Stimulated activated CD8-positive, alpha-beta memory T cell treated with anti-CD3 and anti-CD28 coated beads, Interleukin-2, amount 100 ng/mL, for 48 hours (primary cell): ENCODE measurements at places on chromosomes 12 and 14.
A peak's percentile ranks its signal among the peaks of the same experiment; 100 is the strongest.

- no peak for DNase-seq
Observed at GRCh38 chr12:123120452-123121166, 30.3 kb downstream of the PITPNM2 start.

DNA sequence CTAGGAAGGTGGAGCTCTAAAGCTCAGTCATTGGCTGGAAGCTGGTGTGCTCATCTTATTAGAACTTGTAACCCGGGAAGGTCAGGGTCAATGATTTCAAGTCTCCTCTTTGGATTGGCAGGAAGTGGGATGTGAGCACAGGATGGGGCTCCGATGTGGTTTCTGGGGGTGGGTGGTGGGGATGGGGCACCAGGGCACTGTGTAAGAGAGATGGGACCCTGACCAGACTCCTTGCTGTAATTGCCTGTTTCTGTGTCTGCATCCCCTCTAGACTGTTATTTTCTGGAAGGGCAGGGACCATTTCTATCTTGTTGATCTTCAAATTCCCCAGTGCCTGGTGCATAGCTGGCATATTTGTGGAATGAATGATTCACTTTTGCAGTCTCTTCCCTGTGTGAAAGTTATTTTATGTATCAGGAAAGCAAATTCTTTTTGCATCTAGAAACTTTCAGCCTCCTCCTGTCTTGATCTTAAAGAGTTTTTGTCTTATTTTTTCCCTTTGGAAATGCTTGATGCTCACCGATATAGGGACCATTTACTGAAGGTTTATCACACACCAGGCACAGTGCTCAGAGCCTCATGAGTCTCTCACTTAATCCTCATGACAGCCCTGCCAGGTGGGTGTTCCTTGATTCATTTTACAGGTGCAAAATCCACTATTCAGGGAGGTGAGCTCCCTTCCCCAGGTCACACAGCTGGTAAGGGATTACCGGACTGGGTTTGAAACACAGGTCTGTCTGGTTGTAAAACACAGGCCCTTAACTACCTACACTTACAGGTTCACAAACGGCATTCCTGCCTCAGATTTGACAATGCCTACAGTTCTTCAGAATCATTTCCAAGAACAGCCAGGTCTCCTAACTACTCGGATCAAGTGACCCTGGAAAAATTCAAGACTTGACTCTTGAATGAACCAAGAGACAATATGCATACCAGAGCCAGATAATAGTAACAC is 86.9 kb upstream of the IGF1 start:
- no peak for DNase-seq

- no peak for DNase-seq
Observed at GRCh38 chr14:22381408-22381760, 207.6 kb downstream of the DAD1 start.

DNA sequence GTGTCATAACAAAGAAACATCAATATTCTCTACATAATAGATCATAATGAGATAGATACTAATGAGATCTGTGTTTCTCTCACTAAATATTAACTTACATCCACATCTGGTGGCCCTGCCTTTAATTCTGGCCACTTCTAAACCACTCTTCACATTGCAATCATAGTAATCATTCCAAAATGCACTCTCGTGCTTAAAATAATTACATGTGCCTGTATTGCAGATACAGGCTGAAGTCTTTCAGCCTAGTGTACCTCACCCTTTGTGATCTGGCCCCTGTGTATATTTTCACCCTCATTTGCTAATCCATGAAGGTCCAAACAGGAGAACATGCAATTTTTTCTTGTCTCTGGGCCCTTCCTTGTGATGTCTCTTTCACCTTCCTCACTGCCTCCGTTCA is 108.0 kb downstream of the LIN7A start:
- no peak for DNase-seq

GRCh38 chr14:34496679-34497513 is 34.9 kb upstream of the SPTSSA start:
- DNase-seq, result no peak

GRCh38 chr12:51403681-51404136 is 12.5 kb upstream of the GALNT6 start:
- DNase-seq, result no peak

GRCh38 chr14:34718750-34719304 is 4.4 kb upstream of the CFL2 start:
- DNase-seq, result no peak

- no peak for DNase-seq
Observed at GRCh38 chr14:86464341-86464740, 934.4 kb downstream of the FLRT2 start.

- DNase-seq, result no peak
Observed at GRCh38 chr12:72602581-72602980, 330.4 kb downstream of the TRHDE start.

GRCh38 chr12:48819986-48820725 is 1.9 kb downstream of the CACNB3 start:
- no peak for DNase-seq

GRCh38 chr14:100896369-100897060 is 7.0 kb downstream of the RTL1 start:
- no peak for DNase-seq

DNA sequence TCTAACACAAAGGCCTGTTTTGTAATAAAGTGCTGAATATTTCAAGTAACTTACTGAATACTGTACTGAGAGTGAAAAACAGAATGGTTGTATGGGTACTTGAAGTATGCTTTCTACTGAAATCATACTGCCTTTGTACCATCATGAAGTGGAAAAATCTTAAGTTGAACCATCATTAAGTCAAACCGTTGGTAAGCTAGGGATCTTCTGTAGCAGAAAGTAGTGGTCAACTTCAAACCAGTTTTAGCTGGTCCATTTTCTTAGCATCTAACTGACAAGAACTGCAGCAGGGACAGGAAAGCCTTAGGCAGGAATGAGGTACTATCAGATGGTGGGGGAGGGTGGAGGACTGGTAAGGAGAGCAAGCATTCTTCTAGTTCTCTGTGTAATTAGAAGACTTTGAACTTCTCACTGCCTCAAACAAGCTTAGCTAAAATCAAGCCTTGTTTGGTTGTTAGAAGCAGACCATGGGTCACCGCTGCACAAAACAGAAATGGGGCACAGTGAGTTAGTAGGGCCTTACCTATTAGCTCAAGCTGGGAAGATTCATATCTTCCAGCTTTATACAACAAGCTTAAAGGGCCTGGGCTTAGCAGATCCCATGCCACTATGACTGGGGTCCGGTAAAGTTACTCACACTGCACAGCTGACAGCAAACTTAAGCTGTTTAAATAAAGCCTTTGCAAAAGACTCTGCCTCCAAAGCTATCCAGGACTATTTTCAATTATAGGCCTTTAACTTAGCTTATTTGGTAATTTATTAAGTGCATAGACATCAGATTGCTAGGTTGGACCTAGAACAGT is 73.8 kb downstream of the ACADS start:
- DNase-seq, result no peak

DNA sequence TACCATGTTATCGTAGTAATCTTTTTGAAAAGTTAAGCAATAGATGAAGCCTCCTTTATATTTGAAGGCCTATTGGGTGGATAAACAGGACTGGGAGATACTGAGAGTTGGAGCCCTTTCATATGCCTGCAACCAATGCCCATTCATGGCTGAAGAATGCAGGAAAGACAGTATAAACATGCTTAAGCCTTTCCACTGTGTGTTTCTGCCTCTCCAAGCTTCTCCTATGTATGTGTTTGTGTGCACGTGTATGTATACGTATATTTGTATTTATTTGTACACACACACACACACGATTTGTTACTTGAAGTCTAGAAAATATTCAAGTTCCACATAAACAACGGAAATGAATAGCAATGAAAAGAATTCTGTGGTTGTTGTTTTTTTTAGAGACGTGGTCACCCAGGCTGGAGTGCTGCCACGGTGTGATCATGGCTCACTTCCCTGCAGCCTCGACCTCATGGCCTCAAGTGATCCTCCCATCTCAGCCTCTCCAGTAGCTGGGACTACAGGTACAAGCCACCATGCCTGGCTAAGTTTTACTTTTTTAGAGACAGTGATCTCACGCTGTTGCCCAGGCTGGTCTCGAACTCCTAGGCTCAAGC is 1453.5 kb downstream of the AACS start:
- DNase-seq, result no peak

- no peak for DNase-seq
Observed at GRCh38 chr12:63893170-63893569, 48.7 kb downstream of the SRGAP1 start.

DNA sequence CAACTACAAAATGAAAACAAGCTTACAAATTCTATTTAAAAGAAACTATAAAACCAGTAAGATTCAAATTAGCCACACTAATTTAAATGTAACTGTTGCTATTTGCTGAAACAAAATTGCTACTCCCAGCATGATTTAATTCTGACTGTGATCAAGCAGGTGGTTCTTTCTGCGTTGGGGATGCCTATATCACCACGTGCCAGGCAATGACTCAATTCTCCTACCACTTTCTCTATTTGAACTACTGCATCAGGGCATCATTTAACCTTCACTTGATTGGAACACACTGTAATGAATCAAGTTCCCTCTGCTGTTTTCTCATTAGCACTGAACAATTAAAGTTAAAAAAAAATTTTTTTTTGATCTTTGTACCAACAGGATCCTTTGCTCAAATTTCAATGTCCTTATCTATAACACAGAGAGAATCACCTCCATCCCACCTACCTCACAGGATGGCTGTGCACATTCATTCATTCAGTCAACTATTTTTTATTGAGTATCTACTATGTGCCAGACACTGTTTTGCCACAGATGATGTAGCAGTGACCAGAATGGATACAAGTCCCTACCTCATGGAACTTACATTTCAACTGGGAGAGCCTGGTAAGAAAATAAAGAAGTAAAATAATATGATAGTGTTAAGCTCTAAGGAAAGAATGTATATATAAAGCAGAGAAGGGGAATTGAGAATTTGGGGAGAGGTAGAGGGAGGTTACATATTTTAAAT is 8.0 kb upstream of the ACTN1 start:
- DNase-seq, result no peak

DNA sequence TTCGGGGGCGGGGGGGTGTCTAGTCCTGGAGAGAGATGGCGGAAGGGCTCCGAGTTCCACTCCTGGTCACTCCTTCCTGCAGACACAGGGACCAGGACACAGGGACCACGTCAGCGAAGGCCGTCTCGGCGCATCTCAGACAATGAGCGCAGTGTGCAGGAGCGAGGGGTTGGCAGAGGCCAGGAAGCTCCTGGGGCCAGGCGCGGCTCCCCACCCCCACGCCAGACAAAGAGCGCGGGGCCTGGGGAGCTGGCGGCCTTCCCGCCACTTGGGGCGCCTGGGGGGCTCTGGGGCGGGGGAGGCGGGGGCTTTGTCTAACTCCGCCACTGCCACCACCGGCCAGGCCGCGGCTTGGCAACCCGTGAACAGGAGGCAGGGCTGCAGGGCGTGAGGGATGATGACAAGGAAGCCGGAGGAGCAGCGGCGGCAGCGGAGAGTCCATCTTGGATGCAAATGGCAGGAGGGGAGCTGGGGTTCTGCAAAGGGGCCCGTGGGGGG is 2.2 kb downstream of the CDK2AP1 start:
- peak; percentile 22 for DNase-seq

- DNase-seq, result no peak
Observed at GRCh38 chr12:97168804-97169203, 261.7 kb downstream of the NEDD1 start.

DNA sequence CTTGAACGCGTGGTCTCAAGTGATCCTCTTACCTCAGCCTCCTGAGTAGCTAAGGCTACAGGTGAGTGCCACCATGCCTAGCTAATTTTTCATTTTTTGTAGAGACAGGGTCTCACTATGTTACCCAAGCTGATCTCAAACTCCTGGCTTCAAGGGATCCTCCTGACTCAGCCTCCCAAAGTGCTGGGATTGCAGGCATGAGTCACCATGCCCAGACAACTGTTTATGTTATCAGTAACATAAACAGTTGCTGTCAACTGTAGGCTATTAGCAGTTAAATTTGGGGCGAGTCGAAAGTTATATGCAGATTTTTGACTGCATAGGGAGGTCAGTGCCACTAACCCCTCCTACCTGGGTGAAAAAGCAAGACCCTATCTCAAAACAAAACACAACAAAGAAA is 26.2 kb upstream of the LRRK2 start:
- DNase-seq, result no peak

- DNase-seq, result no peak
Observed at GRCh38 chr12:1205512-1206060, 214.6 kb downstream of the ERC1 start.

- DNase-seq, result no peak
Observed at GRCh38 chr12:60197589-60197988, 601.8 kb downstream of the SLC16A7 start.

- DNase-seq, result no peak
Observed at GRCh38 chr12:124754949-124755800, 108.5 kb downstream of the SCARB1 start.

- DNase-seq, result no peak
Observed at GRCh38 chr12:1993871-1994371, 10.3 kb downstream of the DCP1B start.

DNA sequence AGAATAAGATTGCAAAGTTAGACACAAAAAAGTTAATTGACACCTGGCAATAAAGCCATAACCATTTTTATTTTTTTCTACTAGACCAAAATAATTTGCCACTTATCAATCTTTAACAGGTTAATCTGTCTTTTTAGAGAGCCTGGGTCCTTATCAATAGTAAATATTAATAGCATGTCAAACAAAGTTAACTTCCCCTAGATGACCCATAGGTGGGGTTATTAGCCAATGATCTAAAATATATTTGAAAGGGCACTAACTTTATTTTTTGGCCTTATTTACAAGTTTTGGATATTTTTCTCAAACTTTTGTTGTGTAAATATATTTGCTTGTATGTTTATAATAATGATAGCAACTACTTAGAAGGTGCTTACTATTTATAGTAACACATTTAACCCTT is 3.9 kb downstream of the ANKRD33 start:
- no peak for DNase-seq

DNA sequence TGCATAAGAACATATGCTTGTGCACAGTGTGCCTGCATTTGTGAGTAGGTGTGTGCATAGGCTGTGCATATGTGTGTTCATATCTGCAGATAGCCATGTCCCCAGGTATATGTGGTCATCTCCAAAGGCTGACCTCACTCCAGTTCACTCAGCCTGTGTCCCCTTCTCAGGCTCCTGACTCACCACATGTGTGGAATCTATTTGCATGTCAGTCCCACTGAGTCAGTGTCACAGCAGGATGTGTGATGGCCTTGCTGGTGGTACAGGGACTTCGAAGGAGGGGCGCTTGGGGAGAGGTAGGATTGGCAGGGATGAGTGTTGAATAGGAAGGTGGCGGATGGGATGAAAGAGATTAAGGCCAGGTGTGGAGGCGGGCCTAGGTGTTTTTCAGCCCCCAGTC is 35.5 kb downstream of the KRT80 start:
- DNase-seq, result no peak

DNA sequence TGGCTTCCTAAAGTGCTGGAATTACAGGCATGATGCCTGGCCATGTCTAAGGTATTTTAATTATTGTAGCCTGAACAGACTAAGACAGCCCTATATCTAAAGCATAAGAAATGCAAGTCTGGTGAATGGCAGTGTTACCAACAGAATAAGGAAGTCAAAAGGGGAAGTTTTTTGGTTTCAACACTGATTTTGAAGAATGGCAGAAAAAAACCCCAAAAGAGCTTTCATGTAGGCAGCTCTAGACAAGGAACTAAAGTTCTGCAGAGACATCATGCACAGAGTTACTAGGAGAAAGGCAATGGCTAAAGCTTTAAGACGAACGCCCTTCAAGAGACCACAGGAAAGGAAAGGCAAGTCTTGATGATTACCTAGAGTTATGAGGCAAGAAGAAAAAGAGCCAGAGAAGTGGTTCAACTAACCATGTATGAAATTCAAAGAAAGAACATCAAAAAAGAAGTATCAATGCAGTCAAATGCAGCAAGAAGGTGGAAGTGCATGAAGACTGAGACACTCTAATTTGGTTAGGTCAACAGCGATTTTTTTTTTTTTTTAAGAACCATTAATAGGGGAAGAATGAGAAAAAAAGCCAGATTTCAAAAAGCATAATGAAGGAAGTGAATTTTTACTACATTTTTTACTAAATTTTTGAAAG is 50.8 kb downstream of the RPS6KA5 start:
- no peak for DNase-seq
